ENCODE measurements at places on chromosomes 4 and X. TPM values are rescaled to one million over a fixed set of nuclear protein-coding genes. Genes with fewer than 3 reads are reported as not detected.
A peak's percentile ranks its signal among the peaks of the same experiment; 100 is the strongest.

- H3K4me1 ChIP-seq: peaks cover 10% of the 10 kb centered on the region
- H3K4me3 ChIP-seq: no peak overlapping the region
- no peaks in the 10 kb centered on the region for H3K27me3 ChIP-seq
- no peaks in the 10 kb centered on the region for H3K36me3 ChIP-seq
- no peak overlapping the region for H3K27ac ChIP-seq
These were observed 71.4 kb upstream of the GPM6B start for GRCh38 chrX:13888284-13888683.

Gene AVPR2
- 0.77 TPM for total RNA-seq

DNA sequence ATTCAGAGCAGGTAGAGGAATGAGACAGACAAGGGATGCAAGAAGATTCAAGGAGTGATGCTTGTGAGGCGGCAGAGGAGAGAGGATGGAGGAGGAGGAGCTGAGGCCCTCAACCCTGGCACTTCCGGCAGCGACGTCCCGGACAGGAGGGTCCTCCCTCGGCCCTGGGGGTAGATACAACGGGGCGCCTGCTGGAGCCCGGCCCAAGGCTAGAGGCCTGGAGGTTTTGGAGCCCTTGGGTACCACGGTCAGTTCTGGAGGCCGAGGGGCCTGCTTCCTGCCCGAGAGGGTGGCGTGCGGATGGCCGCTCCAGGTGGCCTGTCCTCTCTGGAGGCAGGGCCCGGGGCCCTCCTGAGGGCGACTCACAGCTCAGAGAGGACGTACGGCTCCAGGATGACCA lies 13.5 kb downstream of the SSR4 start:
- DNase-seq: no peak
- H3K4me1 ChIP-seq: no peaks in the 10 kb centered on the region
- H3K4me3 ChIP-seq: no peak overlapping the region

- H3K4me3 ChIP-seq: no peak overlapping the region
- no peaks in the 10 kb centered on the region for H3K27me3 ChIP-seq
- no peaks in the 10 kb centered on the region for H3K36me3 ChIP-seq
- DNase-seq: no peak
These were observed 9.8 kb downstream of the EREG start for GRCh38 chr4:74374561-74375327.

GRCh38 chrX:118603981-118604380 lies 108.4 kb downstream of the DOCK11 start:
- no peak overlapping the region for H3K27ac ChIP-seq
- no peaks in the 10 kb centered on the region for H3K36me3 ChIP-seq
- H3K4me1 ChIP-seq: no peaks in the 10 kb centered on the region
- no peak overlapping the region for H3K4me3 ChIP-seq
- peak; percentile 38 for DNase-seq

Gene NLGN4X
- total RNA-seq: 51.3 TPM

DNA sequence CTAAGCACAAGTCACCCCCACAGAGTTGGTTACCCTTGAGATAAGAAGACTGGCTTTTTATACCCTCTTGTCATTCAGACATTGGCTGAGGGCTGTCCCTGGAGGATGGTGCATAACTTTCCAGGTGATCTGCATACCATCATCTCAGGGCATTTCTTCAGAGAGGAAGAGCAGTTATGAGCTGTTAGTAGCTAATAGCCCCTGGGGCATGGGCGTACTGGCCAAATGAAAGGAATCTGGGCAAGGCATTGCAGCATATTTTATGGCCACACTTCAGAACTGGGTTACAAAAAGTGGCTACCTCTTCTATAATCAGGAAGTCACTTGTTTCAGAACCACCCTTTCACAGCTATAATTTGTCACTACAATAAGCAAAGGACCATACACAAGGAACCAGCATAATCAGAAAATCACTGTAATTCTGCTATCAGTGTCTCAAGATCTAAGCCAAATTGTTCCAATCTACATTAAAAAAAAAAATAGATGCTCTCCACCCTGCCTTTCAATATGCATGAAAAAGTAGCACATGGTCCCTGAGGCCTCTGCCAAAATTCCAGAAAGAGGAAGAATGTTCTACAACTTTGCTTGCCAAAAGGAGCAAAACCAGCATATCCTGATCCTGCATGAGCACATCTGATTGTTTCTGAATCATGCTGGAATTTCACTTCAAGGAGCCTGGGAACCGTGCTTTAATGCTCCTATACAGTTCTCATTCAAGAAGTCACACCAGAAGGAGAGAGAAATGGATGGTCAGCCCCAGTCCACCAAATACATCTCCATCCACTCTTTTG lies 92.0 kb downstream of the TMEM144 start:
- no peak overlapping the region for H3K4me3 ChIP-seq
- DNase-seq: no peak
- H3K27me3 ChIP-seq: peaks cover 1% of the 10 kb centered on the region
- H3K36me3 ChIP-seq: no peaks in the 10 kb centered on the region
- H3K27ac ChIP-seq: no peak overlapping the region

Gene PAGE1
- total RNA-seq: not detected

GRCh38 chr4:101870874-101871273 lies 80.3 kb downstream of the BANK1 start:
- no peak overlapping the region for H3K27ac ChIP-seq
- no peaks in the 10 kb centered on the region for H3K27me3 ChIP-seq
- H3K36me3 ChIP-seq: no peaks in the 10 kb centered on the region
- no peaks in the 10 kb centered on the region for H3K4me1 ChIP-seq
- no peak overlapping the region for H3K4me3 ChIP-seq

- DNase-seq: peak; percentile 27
- H3K36me3 ChIP-seq: no peaks in the 10 kb centered on the region
- H3K4me1 ChIP-seq: peaks cover 6% of the 10 kb centered on the region
- H3K27ac ChIP-seq: no peak overlapping the region
- peaks cover 2% of the 10 kb centered on the region for H3K27me3 ChIP-seq
These were observed 5.9 kb downstream of the APOO start for GRCh38 chrX:23901805-23902204.

DNA sequence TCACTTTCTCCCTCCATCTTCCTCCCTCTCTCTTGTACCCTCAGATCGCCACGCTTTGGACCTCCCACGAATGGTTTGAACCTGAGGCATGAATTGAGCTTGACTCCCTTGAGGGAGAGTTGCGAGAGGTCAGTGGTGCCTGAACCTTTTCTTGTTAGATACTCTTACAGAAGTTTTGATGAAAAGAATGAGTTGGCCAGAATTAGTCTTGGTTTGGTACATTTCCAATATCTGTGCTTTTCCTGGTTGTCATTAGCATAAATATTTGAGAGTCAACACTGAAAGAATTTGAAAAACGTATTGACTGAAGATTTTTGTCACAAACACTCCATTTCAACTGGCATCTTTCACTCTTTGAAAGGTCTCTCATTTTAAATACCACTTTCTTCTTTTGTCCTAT lies 510.6 kb upstream of the DIPK2B start:
- no peak overlapping the region for H3K27ac ChIP-seq
- no peaks in the 10 kb centered on the region for H3K27me3 ChIP-seq
- H3K4me1 ChIP-seq: peaks cover 5% of the 10 kb centered on the region
- no peak overlapping the region for H3K4me3 ChIP-seq
- no peaks in the 10 kb centered on the region for H3K36me3 ChIP-seq
- DNase-seq: no peak

GRCh38 chrX:17465201-17465600 lies 90.2 kb downstream of the NHS start:
- no peak overlapping the region for H3K27ac ChIP-seq
- no peak for DNase-seq
- H3K4me3 ChIP-seq: no peak overlapping the region
- H3K36me3 ChIP-seq: no peaks in the 10 kb centered on the region
- no peaks in the 10 kb centered on the region for H3K4me1 ChIP-seq

Gene DIAPH2
- total RNA-seq: 45.3 TPM

DNA sequence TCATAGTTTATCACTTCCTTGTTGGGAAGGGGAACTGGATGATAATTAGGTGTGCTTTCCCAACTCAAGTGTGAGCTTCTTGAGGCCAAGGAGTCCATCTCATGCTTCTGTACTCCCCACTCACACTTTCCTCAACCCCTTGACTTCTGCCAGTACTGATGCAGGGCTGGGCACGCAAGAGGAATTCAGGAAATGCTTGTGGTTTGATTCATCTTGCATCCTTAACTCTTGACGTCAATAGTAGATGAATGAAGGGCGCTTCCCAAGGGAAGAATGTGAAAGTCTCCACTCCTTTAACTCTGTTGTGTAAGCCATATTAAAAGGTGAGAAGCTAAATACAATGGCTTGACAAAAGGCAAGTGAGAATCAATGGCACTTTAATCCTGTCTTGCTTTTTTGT lies 101.8 kb downstream of the AGTR2 start:
- H3K4me1 ChIP-seq: no peaks in the 10 kb centered on the region
- H3K4me3 ChIP-seq: no peak overlapping the region
- no peak overlapping the region for H3K27ac ChIP-seq
- H3K27me3 ChIP-seq: no peaks in the 10 kb centered on the region
- no peak for DNase-seq
- H3K36me3 ChIP-seq: no peaks in the 10 kb centered on the region

DNA sequence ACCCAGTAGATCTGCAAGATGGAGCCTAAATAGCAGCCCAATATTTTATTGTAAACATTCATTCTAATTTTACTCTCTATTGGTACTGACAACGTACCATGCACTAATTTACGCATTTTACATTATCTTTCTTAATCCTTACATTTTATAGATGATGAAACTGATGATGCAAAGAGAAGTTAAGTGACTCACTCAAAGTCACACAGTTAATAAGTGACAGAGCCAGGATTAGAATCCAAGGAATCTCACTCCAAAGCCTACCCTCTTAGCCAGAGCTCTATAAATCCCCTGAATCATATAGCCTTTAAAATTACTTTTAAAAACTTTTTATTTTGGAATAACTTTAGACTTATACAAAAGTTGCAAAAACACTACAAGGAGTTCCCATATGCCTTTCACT lies 37.6 kb downstream of the PHKA1 start:
- no peak overlapping the region for H3K27ac ChIP-seq
- DNase-seq: no peak
- H3K4me3 ChIP-seq: no peak overlapping the region

DNA sequence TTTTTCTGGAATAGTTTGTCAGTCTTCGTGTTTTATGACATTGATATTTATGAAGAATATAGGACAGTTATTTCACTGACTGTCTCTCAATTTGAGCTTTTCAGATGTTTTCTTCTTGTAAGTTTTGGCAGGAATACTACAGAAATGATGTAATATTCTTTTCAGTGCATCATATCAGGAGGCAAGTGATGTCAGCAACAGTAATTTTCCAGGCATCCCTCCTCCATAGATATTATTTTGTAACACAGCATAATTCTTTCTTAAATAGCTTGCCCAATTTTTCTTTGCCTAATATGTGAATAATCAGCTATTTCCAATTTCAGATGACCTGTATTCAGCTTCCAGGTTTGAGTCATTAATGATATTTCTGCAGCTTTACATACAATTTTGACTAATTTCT lies 211.1 kb downstream of the ADGRL3 start:
- no peak overlapping the region for H3K4me3 ChIP-seq
- no peaks in the 10 kb centered on the region for H3K36me3 ChIP-seq
- H3K27ac ChIP-seq: no peak overlapping the region
- no peaks in the 10 kb centered on the region for H3K4me1 ChIP-seq
- no peaks in the 10 kb centered on the region for H3K27me3 ChIP-seq
- no peak for DNase-seq

DNA sequence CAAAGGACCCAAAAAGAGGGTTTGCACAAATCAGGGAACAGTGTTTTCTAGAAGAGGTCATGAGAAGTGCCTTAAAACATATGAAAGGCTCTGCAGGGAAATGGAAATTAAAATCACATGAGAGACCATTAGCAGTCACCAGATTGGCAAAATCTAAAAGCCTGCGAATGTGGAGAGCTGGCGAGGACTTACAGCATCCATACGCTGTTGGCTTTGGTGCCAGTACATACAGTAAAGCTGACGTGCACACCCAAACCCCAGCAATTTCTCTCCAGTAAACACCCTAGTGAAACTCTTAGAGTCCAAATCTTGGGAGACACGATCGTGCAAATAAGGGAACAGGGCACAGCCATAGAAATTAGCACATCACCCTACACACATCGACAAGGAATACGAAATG lies 25.4 kb upstream of the PPP2R2C start:
- no peaks in the 10 kb centered on the region for H3K36me3 ChIP-seq
- no peaks in the 10 kb centered on the region for H3K4me1 ChIP-seq
- no peak for DNase-seq
- H3K27ac ChIP-seq: no peak overlapping the region
- peaks cover 6% of the 10 kb centered on the region for H3K27me3 ChIP-seq
- H3K4me3 ChIP-seq: no peak overlapping the region

DNA sequence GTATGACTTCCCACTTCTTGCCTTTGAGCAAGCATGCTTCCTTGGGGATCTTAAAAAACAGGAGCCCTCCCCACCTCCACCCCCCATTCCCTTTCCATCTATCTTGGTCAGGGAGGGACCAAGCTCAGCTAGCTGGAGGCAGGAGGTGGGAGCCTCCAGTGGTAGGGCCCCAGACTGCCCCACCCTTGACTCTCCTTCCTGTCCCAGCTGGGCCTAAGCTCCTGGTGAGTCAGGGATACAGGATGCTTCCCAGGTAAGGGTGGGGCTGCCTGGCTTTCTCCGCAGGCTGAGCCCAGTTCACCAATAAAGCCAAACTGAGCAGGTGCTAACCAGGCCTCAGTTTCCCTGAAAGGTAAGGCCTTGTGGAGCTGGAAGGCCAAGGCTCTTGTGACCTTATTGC lies 15.2 kb downstream of the EFNB1 start:
- DNase-seq: no peak
- no peaks in the 10 kb centered on the region for H3K4me1 ChIP-seq
- H3K27me3 ChIP-seq: peaks cover 3% of the 10 kb centered on the region
- peaks cover 4% of the 10 kb centered on the region for H3K36me3 ChIP-seq
- no peak overlapping the region for H3K4me3 ChIP-seq

DNA sequence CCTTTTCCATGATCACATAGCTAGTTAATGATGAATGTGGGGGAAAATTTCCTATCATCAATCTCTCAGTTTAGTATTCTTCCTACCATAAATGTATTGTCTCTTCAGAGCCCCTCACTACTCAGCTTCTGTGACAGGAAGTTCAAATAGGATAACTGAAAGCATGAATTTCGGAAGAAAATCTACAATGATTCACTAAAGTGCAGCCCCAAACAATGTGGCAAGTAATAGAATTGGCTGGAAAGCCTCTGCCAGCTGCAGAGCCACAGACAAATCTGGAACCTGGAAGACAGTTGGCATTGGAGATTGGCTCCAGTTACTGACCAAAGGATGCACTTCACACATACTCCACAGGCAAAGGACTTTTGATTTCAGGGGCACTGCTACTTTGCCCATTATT lies 35.2 kb downstream of the EGF start:
- peaks cover 3% of the 10 kb centered on the region for H3K4me1 ChIP-seq
- no peaks in the 10 kb centered on the region for H3K27me3 ChIP-seq
- DNase-seq: no peak

DNA sequence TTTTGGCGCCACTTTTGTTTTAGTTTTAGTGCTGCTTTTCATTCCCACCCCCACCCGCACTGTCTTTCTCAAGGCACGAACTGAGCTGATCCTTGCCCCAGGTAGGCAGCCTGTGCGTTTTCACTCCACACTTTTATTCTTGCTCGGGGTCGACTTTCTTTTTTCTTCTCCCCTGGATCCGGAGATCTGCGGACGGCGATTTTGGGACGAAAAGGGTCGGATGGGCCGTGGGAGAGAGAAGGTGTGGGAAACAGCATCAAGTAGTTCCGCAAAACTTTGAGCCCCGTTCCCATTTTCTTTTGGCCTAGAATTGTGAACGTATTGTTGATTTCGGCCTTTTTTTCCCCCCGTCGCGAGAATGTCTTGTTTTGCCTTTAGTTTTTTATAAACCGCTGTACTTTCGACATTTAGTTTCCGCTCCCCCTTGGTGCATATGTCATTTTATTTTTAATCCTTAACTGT lies 531 bp downstream of the STAG2 start:
- peaks cover 10% of the 10 kb centered on the region for H3K36me3 ChIP-seq
- DNase-seq: no peak
- H3K27me3 ChIP-seq: peaks cover 2% of the 10 kb centered on the region
- H3K4me1 ChIP-seq: peaks cover 10% of the 10 kb centered on the region
- H3K4me3 ChIP-seq: peak overlapping the region; percentile 97
